ENCODE measurements at places on chromosomes 1 and 21. TPM values are rescaled to one million over a fixed set of nuclear protein-coding genes. Genes with fewer than 3 reads are reported as not detected.

PYCR2 gene
- total RNA-seq, result 25.1 TPM

CCDC30 gene
- total RNA-seq, result 0.69 TPM

SHISAL2A gene
- total RNA-seq, result not detected

CRABP2 gene
- not detected for total RNA-seq

Data from dermis lymphatic vessel endothelial cell (primary cell).